ENCODE measurements at places on chromosomes 1 and 21.
A peak's percentile ranks its signal among the peaks of the same experiment; 100 is the strongest.

DNA sequence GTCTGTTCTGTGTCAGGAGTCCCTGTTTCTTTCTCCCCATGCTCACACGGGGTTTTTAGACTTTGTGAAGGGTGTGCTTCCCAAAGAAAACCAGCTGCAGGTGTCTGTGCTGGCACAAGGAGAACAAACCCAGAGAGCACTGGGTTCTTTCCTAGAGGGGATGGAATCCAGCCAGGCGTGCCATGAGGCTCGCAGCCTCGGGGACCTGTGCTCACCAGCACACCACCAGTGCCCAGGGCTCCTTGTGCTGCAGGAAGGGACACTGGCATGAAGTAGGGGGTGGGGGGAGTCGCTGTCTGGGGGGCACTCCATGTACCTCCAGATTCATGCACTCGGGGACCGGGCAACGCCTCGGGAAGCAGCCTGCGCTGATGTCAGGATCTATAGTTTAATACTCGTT, 57.9 kb downstream of the AGPAT3 start:
- DNase-seq: no peak

DNA sequence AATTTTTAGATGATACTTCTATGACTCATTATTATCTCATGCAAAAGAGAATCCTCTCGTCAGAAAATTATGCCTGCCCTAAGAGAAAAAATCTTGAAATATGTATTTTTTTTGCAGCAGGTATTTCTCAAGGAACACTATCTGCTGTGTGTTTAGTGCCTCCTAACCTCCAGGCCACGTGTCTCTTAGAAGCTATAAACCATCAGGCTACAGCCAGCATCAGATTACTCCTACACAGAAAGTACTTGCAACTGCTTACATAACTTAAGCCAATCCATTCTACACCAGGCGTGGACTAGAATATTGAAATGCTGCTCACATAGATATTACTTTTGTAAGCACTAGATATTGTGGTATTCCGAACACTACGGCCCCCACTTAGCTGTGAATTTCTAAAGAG, 933.4 kb downstream of the PLA2G4A start:
- DNase-seq: no peak

DNA sequence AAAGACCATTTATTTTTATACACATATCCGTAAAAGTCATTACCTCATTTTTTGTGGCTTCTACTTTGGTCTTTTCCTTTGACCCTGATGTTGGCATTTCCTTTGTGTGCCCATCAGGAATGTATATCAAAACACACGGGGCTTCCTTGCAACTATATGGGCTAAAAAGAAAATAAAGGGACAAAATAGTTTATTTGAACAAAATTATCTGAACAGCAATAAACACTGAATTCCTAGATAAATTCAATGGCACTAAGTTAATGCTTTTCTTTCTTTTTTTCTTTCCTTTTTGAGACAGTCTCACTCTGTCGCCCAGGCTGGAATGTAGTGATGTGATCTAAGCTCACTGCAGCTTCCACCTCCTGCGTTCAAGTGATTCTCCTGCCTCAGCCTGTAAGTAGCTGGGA, 45.2 kb downstream of the EPRS1 start:
- no peak for DNase-seq

GRCh38 chr1:209420276-209420675, 163.2 kb upstream of the CAMK1G start:
- DNase-seq: no peak

DNA sequence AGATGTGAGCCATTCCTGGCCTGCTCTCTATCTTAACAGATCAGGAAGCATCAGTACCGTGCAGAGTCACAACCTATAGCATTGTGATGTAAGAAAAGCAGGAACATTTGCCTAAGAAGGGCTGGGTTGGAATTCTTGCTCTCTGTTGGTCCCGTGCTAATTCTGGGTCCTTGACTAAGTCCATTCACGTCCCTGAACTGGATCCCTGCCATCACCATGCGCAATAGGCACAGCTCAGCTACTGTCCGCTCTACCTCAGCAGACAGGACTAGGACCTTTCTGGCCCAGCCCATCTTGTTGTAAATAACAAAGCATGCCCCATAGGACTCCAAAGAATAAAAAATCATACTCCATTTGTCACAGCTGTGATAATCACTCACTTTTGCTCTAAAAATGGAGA, 175.0 kb downstream of the RGS7 start:
- no peak for DNase-seq

GRCh38 chr1:183273300-183273699, 87.2 kb downstream of the LAMC2 start:
- no peak for DNase-seq

- peak; percentile 54 for DNase-seq
These were observed 34.8 kb downstream of the MX1 start for GRCh38 chr21:41460578-41461527.

- DNase-seq: no peak
These were observed 255.7 kb downstream of the BRINP2 start for GRCh38 chr1:177426497-177426896.

DNA sequence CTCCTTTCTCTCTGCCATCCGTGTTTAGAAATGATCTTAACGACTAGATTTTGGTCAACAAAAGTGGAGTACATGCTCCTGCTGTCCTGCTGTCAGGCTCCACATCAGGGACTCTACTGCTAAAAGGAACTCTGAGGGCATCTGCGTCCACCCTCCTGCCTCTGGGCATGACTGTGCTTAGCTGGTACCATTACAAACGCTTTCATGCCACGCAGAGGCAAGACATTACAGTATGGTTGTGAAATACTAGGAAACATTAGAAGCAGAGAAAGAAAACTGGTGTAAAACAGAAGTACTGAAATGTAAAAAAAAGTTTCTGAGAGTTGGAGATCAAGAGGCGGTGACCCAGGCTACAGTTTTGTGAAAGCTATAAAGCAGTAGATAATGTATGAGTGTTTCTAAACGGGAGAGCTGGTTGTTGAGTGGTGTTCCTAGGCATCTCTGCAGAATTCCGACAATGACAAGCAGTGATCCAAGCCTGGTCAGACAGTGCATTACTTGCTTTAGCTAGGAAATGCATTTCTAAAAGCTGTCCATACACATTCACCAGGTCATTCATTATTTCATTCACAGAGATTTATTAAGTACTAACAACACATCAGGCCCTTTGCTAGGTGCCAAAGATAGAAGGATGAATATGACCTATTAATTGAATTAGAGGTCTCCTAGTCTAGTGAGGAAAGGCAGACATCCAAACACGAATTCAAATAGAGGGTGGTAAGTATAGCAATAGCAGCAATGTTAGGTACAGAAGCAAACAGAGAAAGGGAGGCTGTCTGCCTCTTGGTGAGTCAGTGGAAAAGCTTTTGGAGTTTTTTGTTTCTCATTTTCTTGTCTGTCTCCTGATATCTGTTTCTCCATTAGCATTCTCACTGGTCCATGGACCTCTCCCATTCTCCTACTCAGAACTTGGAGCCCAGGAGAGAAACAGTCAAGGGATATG, 401.9 kb downstream of the LMO4 start:
- DNase-seq: no peak

DNA sequence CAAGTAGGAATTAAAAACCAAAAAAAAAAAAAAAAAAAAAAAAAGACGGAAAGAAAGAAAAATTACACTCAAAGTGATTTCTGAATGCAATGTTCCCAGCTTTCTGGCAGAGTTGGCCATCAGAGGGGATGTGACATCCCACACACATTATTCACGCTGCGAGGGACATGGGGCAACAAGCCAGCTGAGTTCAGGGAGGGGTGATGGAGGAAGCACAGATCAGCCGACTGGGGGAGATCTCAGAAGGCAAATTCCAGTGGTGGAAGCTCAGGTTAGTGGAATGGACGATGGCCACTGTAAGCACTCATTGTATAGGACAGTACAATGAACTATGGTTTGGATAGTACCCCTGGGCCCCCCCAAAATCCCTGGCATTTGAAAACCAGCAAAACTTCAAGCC, 311.9 kb downstream of the PCP4 start:
- DNase-seq: no peak

DNA sequence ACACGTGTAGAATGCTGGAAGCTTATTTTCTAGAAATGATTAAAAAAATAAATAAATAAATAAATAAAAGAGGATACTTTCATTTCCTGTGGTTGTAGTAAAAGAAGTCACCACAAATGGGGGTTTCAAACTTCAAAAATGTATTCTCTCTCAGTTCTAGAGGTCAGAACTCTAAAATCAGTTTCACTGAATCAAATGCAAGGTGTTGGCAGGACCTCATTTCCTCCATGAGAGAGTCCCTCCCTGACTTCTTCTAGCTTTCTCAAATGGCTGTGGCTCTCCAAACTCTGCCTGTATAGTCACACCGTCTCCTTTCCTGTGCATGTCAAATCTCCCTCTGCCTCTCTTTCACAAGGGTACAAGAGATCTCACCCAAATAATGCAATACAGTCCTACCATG, 312.6 kb upstream of the CXADR start:
- DNase-seq: no peak

DNA sequence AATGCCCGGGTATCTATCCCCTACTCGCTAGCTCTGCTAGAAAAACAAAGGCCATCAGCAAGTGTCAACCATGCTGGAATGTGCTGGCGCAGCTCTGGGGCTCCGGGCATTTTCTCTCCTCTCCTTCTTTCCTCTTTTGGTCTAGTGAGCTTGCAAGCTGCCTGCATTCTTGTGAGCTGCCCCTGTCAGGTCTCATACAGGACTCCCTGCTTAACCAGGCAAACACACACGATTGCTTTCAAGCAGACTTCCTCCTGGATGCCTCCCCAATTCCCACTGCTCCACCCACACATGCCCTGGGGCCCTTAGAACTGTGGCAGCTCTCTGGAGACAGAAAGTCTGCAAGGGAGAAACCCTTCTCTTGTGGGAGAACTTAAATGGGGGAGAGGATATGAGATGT, 35.7 kb upstream of the SUCO start:
- DNase-seq: peak; percentile 16

GRCh38 chr21:26851109-26851944, 6.1 kb upstream of the ADAMTS1 start:
- no peak for DNase-seq

GRCh38 chr1:76640092-76640491, 227.2 kb upstream of the ST6GALNAC5 start:
- no peak for DNase-seq

DNA sequence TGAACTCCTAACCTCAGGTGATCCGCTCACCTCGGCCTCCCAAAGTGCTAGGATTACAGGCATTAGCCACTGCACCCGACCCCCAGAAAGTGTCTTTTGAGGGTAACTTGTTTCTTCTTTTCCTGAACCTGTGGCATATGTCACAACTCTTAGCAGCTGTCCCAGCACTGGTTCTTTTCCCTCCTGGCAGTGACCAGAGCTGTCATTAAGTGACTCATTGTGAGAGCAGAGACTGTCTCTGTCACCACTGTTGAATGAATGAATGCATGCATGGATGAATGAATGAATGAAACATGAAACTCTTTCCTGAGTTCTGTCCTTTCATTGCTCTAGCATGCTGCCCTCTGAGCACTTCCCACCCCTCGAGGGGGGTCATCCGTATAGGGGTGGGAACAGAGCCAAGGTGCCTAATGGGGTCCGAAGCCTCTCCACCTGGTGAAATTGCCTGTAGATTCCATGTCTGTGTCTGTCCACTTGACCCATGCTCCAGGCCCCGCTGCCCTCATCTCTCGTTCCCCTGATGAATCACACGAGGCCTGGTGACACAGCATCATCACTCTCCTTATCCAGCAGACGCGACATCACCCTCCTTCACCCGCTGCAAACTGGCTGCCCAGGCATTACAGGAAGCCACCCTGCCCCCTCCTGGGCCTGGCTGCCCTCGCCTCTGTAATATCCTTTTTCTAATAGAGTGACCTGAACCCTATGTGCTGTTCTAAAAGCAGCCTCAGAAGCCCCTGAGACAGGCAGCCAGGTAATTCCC, 75.0 kb downstream of the IGSF21 start:
- DNase-seq: no peak

GRCh38 chr1:43315963-43316737, 15.4 kb downstream of the TIE1 start:
- DNase-seq: no peak

DNA sequence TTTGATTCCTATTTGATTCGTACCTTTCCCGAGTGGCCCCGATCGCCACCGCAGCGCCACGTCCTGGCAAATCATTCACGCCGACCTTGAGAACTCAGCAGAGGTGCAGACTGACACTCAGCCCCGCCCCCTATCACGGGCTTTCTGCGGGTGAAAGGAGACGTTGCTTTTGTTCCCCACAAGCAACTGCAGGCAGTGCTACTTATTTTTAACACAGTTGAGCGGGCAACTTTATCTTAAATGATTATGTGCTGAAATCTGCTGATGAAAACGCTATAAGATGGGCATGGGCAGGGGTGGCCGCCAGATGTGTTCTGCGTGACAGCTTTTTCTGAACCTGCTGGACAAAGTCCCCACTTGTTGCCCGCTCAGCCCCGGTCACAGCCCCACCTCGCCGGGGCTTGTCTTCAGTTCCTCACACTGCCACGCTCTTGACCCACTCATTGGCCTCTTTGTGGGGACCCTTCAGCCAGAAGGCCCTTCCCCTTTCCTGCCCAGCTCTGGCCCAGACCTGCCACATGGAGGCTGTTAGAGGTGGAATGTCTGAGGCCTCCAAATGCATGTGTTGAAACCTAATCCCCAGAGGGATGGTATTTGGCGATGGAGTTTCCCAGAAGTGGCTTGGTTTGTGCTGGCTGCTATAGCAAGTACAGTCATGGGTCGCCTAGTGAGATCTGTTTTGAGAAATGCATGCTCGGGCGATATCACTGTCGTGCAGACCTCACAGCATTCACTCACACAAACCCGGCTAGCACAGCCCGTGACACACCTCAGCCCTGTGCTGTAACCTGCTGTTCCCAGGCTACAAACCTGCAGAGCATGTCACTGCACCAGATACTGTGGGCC, 15.7 kb upstream of the PDXK start:
- peak; percentile 61 for DNase-seq

DNA sequence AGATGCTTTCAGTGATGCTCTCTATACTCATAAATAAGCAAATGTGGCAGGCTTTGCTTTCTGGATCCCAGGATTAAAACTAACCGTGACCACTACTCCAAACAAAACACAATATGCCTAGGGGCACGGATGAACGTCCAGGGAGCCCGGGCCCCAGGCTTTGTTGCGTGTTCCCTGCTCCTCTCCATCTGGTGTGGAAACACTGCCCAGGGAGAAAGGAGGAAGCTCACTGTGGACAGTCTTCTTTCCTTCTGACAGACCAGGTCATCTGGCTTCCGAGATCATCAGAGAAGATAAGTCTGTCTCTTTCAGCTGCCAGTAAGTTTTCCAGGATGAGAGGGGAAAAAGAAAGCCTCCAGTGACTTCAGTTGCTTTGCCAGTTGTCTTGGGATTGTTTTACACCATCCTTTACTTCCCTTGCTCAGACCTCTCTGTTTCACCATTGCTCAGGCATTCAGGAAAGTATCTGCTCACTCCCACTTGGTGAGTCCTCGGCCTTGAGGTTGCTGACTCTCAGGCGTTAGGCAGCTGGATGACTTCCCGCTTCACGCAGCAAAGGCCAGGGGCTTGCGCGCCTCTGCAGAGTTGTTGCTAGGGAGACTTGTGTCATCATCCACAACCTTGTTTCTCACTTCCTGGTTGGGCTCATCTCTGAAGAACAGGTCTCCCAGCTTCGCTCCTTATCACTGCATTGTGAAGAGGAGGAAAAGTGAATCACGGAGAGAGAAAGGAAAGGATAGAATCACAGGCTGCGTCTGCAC, 20.6 kb upstream of the PGD start:
- no peak for DNase-seq
